Aorta (tissue), 5 donors: ENCODE measurements at places on chromosomes 5 and 9.

DNA sequence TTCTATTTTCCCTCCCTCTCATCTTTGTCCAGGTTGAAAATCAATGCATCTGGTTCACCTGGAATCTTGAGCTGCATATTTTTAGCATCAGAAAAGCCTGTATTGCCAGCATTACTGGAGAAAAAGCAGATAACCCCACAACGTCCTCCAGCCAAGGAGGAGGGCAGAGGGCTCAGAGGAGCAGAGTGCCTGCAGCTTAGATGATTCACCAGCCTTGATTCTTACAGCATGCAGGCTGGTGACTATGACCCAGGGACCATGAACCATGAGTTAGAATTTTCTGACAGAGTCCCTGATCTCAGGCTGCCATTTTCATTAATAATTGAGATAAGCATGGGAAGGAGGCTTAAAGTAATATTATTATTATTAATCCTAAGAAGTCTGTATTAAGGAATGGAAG is 278.2 kb downstream of the BRINP1 start:
- DNase-seq: no peak

GRCh38 chr9:6827439-6828145 is 69.8 kb downstream of the KDM4C start:
- DNase-seq: no peak

GRCh38 chr9:38707885-38708637 is 11.9 kb downstream of the FAM240B start:
- no peak for DNase-seq

GRCh38 chr9:81370096-81370495 is 319.3 kb downstream of the TLE1 start:
- no peak for DNase-seq

DNA sequence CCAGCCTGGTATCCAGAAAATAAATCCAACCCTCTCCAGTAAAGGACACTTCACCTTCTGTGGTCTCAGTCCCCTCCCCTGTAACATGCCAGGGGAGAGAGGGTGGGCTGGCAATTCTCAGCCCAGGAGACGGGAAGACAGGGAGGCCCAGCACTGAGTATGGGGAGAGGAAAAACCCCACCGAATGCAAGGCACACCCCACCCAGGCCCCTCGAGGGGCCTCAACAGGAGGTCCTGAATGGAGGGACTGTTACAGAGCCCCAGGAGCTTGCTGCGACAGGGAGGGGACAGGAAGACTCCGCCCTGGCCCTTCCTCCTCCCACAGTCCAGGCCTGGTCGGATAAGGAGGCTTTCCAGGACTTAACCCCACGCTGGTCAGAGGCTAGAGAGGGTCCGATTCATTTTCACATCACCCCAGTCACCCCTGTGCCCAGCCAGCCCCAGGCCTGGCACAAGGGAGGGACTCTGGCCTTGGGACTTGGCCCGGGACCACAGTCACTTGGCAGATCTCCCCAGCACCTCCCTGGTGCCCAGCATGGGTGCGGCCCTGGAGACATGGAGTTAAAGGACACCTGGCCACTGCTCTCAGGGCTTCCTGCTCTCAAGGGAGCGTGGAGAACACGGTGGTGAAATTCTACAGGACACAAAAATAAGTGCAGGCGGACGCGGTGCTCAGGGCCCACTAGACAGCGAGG is 44.9 kb upstream of the STXBP1 start:
- peak; percentile 85 for DNase-seq

GRCh38 chr9:114025196-114025753 is 52.8 kb downstream of the AMBP start:
- no peak for DNase-seq

DNA sequence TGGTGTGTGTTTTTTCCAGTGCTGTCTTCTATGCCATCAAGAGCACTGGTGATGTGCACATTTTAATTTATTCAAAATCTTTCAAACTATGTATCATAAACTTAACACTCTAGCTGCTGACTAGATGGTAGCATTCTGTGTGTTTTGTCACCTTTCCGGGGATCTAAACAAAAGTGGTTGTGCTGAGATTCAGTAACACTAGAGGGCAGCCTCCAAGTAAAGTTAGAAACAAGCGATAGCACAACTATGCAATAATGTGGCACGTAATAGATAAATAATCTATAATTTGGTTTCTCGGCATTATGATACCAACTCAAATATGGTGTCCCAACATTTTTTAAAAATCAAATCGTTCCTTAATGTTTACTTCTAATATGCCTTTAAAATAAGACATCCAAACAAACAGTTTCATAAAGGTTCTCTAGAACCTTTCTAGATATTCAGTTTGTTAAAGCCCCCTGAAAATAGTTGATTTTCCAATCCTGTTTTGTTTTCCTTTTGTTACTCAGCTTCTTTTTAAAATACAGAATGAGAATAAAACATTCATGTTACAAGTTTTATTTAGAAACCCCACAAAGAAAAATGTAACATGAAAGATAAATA is 16.9 kb downstream of the SEMA6A start:
- no peak for DNase-seq

DNA sequence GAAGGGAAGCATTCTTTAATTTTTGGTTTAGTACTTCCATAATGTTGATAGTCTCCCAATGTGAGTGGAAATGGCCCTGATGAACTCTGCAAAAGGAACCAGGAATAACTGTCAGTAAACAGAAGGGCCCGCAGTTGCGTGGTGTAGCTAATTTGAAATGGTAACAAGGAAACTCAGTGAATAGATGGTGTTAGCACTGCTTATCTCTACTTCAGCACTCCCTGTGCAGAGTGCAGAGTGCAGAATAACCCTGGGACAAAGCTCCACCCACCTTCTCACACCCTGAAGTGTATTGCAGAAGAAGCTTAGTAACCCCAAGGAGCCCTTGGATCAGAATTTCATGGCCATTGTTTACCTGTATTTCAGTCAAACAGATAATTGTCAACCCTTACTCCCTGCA is 158.9 kb downstream of the PCSK5 start:
- no peak for DNase-seq

DNA sequence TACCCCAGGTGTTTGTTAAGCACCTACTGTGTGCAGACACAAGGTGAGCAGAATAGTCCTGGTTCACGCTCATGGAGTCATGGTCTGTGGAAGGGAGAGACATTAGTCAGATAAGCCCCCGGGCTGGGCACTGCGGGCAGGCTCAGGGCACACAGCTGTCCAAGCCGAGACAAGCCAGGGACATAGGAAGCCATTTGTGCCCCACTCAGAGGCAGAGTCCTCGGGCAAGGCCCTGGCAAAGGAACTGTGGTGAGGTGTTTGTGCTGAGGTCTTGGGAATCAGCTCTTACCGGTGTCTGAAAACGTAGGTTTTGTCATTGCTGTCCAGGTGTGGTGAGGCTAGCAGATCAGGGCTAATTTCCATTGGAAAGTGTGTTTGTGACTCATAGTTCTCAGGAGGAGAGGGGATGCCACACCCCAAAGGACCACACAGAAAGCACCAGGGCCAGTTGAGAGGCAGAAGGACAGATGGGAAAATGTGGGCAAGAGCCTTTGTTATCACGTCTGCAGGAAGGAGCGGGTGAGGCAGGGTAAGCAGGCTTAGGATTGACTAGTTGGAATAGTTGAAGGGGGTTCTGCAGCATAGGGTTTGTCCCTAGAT is 46.1 kb upstream of the NEURL1B start:
- no peak for DNase-seq

- DNase-seq: no peak
These were observed 5.5 kb downstream of the ANGPTL2 start for GRCh38 chr9:127116957-127117356.

DNA sequence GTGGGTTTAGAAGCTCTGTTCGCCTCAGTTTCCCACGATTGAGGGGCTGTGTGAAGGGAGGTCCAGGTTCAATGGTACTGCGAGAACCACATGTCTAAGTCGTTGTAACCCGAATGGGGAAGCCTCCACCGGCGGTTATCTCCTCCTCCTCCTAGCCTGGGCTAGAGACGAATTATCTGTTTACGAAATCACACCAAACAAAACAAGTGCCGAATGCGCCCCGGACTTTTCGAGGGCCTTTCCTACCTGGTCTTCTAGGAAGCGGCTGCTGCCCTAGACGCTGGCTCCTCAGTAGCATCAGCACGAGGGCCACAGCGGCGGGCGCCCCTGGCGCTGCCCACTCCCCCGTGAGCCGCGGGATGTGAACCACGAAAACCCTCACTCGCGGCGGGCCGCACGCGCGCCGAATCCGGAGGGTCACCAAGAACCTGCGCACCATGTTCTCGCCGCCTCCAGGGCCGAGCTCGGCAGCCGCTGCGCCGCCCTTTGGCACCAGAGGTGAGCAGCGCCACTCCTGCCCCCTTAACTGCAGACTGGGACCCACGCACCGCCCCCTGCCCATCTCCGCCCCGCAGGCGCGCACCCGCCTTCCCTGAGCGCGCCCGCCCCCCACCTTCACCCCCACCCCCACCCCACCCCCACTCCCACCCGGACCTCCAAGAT is at the start of gene CDKN2A:
Gene CDKN2A, minus strand, starts transcription at position 500 of the 663 bp plus-strand sequence.
- peak; percentile 55 for DNase-seq

GRCh38 chr5:127976525-127976924 is 107.0 kb upstream of the SLC12A2 start:
- DNase-seq: no peak

DNA sequence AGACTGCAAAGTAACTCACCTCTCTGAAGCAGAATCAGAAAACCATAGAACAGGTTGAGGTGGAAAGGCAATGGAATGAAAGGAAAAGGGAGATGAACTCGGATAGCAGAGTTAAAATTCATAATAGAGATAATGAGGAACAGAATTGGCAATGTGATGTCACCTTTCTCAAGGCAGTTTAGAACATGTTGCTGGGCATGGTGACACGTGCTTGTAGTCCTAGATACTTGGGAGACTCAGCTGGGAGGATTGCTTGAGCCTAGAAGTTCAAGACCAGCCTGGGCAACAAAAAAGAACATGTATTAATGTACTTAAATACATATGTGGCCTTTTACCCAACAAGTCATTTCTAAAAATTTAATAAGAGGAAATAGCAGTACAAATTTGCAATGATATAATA is 81.6 kb upstream of the MIER3 start:
- DNase-seq: no peak

- no peak for DNase-seq
These were observed 451.3 kb upstream of the CDH9 start for GRCh38 chr5:27489701-27490100.

GRCh38 chr5:160229190-160229742 is at the start of gene FABP6:
FABP6 (plus strand) TSS chr5:160229506; CDS start chr5:160229558, 52 bp downstream.
- no peak for DNase-seq

- DNase-seq: no peak
These were observed 365.1 kb upstream of the CCNH start for GRCh38 chr5:87777877-87778276.

- DNase-seq: no peak
These were observed 116.2 kb upstream of the RAPGEF1 start for GRCh38 chr9:131856105-131856504.

- DNase-seq: no peak
These were observed 847.0 kb downstream of the TLE1 start for GRCh38 chr9:80842389-80842788.

GRCh38 chr9:131144201-131144600 is 18.8 kb downstream of the NUP214 start:
- no peak for DNase-seq

- no peak for DNase-seq
These were observed 393.0 kb downstream of the CDH12 start for GRCh38 chr5:22460189-22460588.

DNA sequence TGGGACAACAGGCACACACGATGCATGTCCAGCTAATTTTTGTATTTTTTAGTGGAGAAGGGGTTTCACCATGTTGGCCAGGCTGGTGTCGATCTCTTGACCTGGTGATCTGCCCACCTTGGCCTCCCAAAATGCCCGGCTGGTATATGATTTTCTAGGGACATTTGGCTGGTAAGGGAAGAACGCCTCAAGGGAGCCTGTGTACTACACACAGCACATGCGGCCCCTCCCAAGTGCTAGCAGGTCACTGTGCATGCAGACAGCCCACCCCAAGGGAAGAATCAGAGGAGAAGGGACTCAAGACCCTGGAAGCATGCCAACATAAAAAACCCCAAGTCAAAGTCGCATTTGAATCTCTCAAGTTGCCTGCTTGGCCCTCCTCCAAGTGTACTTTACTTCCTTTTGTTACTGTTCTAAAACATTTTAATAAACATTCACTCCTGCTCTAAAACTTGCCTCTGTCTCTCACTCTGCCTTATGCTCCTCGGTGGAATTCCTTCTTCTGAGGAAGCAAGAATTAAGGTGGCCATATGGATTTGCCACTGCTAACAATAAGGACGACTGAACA is 24.3 kb upstream of the OTULINL start:
- no peak for DNase-seq

- DNase-seq: no peak
These were observed 29.4 kb upstream of the UBE2D2 start for GRCh38 chr5:139531772-139532169.

- DNase-seq: no peak
These were observed 365.7 kb downstream of the DEPDC1B start for GRCh38 chr5:60334281-60334713.

DNA sequence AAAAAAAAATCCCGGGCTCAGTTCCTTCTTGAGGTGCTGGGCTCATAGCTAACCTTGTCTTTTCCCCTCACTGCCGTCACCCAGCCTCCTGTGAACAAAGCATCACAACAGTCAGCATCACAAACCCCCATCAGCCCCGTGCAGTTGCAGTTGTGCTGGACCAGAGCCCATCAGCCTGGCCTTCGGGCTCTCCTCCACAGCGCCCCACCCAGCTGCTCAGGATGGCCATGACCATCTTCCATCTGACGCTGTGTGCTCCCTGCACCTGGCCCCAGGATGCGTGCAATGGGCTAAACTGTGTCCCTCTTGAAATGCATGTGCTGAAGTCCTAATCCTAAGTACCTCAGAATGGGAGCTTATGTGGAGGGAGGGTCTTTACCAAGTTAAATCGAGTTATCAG is 48.1 kb downstream of the NSUN2 start:
- no peak for DNase-seq

GRCh38 chr5:174837919-174838902 is 113.8 kb downstream of the MSX2 start:
- no peak for DNase-seq

DNA sequence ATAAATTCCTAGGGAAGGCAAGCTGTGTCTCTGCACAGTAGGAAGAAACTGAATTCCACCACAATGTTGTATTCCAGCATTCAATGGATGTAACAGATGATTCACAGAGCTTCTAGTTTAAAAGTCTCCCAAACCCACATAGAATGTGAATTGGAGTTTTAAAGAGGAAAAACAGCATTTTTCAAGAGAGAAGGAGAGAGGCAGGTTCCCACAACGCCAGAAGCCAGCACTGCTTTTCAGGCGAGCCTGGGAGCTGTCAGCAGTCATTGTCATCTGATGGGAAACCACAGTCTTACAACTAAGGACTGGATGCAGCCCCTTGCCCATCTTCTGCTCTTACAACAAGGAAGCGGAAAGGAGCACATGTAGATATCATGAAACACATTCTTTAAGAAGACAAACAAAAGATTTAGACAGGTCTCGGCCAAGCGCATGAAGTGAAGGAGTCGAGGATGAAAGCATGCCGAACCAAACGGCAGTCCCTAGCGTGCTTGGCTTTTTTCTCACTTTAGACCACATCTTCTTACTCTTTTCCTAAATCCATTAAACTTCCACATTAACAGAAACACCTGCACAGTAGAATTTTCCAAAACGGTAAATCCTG is 638 bp downstream of the DIRAS2 start:
- no peak for DNase-seq
